ENCODE measurements at places on chromosomes 5 and 9. TPM values are rescaled to one million over a fixed set of nuclear protein-coding genes. Genes with fewer than 3 reads are reported as not detected.

Gene SLC24A2
- polyA plus RNA-seq: 0.56 TPM

Gene TAS2R1
- polyA plus RNA-seq: 0.41 TPM

Gene TGFBR1
- polyA plus RNA-seq: 78.0 TPM

Gene SCAMP1
- polyA plus RNA-seq: 156 TPM

Gene C9orf153
- polyA plus RNA-seq: not detected

Gene CAMLG
- polyA plus RNA-seq: 104 TPM

Gene SLCO6A1
- not detected for polyA plus RNA-seq

Gene NFIB
- polyA plus RNA-seq: 0.18 TPM

Gene SLC36A2
- polyA plus RNA-seq: not detected

Gene CATSPER3
- 0.80 TPM for polyA plus RNA-seq

Gene CAVIN4
- 14.5 TPM for polyA plus RNA-seq
